ENCODE measurements at places on chromosomes 16 and 17. TPM values are rescaled to one million over a fixed set of nuclear protein-coding genes. Genes with fewer than 3 reads are reported as not detected.

ACSM2A gene
- not detected for total RNA-seq

CDH15 gene
- total RNA-seq: not detected

CBFA2T3 gene
- 25.2 TPM for total RNA-seq

KRT28 gene
- not detected for total RNA-seq

FOXF1 gene
- total RNA-seq: not detected

CBX2 gene
- total RNA-seq: 0.27 TPM

TMIGD1 gene
- not detected for total RNA-seq

KRTAP4-3 gene
- not detected for total RNA-seq

GAS7 gene
- 8.8 TPM for total RNA-seq

LPCAT2 gene
- total RNA-seq: 1.1 TPM

IFT20 gene
- 25.5 TPM for total RNA-seq

DNAAF8 gene
- 0.11 TPM for total RNA-seq

PAFAH1B1 gene
- total RNA-seq: 152 TPM

KIF2B gene
- total RNA-seq: not detected

TMC5 gene
- not detected for total RNA-seq

KCNH4 gene
- total RNA-seq: 0.12 TPM

C17orf67 gene
- total RNA-seq: 3.8 TPM

CD300LB gene
- total RNA-seq: 0.10 TPM

SP2 gene
- 31.2 TPM for total RNA-seq

TPSG1 gene
- total RNA-seq: not detected

TMEM235 gene
- total RNA-seq: not detected

PDE6G gene
- 32.0 TPM for total RNA-seq

TBX21 gene
- 4.5 TPM for total RNA-seq

PIPOX gene
- 4.2 TPM for total RNA-seq

P3H4 gene
- 3.6 TPM for total RNA-seq

GPR179 gene
- total RNA-seq: 0.35 TPM

TBC1D3E gene
- total RNA-seq: not detected

PPL gene
- total RNA-seq: not detected

BRICD5 gene
- 44.3 TPM for total RNA-seq

SNAI3 gene
- 6.1 TPM for total RNA-seq

CCL8 gene
- not detected for total RNA-seq

GLTPD2 gene
- total RNA-seq: not detected

C16orf54 gene
- total RNA-seq: 151 TPM

UTP18 gene
- 43.3 TPM for total RNA-seq

CDC42EP4 gene
- 4.8 TPM for total RNA-seq

AGRP gene
- not detected for total RNA-seq

ITGB4 gene
- total RNA-seq: 0.49 TPM

LGALS3BP gene
- 69.1 TPM for total RNA-seq

PPP4C gene
- 68.4 TPM for total RNA-seq

MC1R gene
- 8.7 TPM for total RNA-seq

UMOD gene
- not detected for total RNA-seq

NUDT16L1 gene
- total RNA-seq: 61.5 TPM

CACNG3 gene
- not detected for total RNA-seq

WNK4 gene
- total RNA-seq: 0.22 TPM

USP43 gene
- total RNA-seq: not detected

PERCC1 gene
- total RNA-seq: 0.86 TPM

HOXB9 gene
- total RNA-seq: 0.12 TPM

GP2 gene
- total RNA-seq: not detected

ALDH3A1 gene
- not detected for total RNA-seq

EFNB3 gene
- total RNA-seq: not detected

TMEM106A gene
- total RNA-seq: 10.4 TPM

CDH5 gene
- not detected for total RNA-seq

CES4A gene
- total RNA-seq: 21.9 TPM
